ENCODE measurements at places on chromosomes 6 and 20.

DNA sequence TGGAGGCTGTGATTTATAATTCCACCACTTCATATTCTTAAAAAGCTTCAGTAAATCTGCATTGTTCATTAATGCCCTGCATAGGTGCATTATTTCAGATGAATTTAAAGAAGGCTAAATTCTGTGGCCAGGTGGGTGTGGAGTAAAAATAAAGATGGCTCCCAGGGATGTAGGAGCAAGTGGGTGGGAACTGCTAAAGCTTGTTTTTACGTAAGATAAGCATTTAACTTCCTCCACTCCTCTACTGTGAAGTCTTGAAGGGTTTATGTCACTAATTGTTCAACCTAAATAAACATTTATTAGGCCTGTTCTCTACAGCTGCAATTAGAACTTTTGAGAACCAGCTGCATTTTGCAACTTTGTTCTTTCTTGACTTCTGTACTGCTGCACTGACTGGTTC is 6.8 kb upstream of the SLC35B3 start:
- DNase-seq, result no peak

DNA sequence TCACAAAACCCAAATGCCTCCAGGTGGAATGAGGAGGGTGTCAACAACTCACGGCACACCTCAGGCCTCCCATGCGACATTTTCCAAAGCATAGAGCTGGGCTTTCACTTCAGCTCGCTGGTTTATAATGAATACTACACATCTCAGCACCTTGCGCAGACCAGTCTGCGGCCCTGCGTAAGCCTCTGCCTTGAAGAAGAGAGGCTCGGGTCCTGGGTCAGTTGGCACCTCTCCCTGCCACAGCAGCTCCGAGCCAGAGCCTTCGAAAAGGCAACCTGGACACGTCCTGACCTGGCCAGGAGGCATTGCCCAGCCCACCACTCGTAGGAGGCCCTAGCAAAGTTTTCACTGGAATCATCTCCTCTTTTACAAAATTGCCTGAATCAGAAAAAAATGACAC is 183.0 kb upstream of the AFDN start:
- DNase-seq, result no peak

DNA sequence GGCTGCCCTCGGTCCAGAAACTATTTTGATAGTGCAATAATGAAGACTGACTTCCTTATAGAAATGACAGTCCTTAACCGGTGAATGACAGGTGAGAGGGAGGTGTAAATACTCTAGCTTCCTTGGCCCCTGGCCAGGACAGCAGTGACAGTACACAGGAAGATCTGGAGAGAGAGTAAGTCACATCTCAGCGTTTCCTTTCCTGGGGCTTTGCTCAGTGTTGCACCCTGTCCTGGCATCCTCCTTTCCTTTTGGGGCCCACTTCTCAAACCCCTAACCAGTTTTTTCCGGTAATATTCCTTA is 336.9 kb downstream of the CD83 start:
- no peak for DNase-seq

GRCh38 chr6:26088344-26088743 is 1.1 kb downstream of the HFE start:
- DNase-seq, result no peak

GRCh38 chr6:62480544-62480943 is 194.5 kb upstream of the KHDRBS2 start:
- DNase-seq, result no peak

GRCh38 chr20:17646961-17647301 is 35.1 kb downstream of the RRBP1 start:
- no peak for DNase-seq

DNA sequence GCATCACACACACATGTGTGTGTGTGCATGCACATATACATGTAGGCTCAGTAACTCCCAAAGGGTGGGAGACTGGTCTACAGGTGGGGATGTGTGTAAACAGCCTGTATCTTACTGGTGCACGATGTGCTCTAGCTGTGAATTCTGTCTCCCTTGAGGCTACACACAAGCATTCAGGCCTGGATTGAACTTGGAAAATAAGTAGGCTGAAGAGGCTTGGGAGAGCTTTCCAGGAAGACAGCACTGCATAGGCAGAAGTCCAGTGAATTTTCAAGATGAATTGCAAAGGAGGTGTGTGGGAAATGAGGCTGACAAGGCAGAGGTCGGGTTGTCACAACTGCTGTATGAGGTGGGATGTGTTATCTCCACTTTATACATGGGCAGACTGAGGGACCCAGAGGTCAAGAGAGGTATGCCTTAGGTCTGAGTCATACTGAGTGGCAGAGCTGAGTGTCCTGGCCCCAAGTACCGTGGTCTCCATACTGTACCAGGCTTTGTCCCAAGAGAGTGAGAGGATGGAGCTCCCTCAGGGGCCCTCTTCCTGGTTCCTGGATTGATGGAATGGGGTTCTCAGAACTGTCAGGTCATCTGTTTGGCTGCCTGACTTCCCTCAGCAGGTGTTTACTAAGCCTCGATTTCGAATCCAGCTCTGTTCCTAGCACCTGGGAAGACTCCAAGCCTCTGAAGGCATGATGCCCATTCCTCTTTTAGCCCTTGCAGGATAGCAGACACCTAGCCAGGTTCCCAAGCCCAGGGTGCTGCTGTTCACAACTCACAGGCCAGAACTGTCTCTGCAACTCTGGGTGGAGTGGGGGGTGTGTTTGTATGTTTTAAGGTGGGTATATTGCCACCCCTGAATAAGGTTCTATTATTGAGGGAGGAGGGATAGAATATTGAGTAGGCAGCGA is 14.4 kb downstream of the SNPH start:
- DNase-seq, result peak; percentile 41

DNA sequence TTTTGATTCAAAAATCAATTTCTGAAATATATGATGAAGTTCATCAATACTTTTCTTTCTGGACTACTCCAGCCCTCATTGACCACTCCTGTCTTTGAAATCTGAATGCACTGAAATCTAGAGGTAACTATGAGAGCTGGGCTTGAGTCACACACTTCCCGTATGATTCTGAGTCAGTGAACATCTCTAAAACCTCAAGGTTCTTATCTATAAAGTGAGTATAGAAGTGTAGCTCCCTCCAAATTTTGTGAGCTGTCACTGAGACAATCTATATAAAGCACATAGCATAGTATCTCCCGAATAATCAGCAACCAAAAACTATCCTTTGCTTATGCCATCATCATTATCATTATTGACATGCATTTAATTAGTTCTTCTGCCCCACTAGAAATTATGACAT is 182.4 kb downstream of the TSHZ2 start:
- no peak for DNase-seq

DNA sequence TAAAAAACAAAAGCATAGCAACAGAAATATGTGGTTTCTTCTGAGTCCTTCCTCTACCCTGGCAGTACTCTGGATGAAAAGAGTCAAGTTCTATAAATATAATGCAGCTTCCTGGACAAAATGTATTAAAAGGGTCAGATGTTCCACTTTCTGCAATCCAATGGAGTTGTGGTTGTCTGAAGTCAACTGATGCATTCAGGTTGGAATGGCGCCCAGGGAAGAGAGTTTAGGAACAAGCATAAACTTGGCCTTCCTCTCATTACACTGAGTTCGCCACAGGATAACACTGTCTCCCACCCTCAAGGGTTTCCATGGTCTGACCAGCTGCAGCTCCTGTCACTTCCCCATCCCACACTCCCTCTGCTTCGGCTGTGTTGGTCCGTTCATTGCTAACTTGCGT is 66.4 kb downstream of the PLEKHG1 start:
- no peak for DNase-seq

DNA sequence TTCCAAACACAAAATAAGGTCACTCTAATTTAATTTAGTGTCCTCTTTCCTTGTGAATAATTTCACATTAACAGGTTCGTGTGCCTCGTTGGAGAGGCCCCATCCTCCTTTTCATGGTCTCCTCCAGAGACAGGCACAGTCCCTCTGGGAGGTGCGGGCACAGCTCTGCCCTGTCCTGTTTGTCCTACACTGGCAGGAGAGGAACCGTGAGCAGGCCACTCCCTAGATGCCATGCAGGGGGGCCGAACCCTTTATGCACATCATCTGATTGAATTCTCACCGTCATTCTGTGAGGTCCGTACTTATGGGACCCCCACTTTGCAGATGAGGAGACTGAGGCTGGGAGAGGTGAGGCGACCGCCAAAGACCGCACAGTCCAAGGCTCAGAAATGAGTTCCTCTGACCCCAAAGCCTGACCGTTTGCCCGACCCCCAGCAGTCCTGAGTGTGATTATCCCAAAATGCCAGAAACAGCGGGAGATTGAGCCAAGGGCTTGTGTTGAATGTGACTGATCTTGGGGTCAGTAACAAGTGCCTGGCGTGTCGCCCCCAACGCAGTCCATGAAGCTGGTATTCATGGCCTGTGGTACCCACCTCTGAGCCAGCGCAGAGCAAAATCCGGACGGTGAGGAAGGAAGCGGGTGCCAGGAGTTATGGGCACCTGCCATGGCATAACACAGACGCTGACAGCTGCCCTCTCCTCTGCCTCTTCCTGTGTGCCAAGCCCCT is 43.5 kb downstream of the PMEPA1 start:
- DNase-seq, result no peak

DNA sequence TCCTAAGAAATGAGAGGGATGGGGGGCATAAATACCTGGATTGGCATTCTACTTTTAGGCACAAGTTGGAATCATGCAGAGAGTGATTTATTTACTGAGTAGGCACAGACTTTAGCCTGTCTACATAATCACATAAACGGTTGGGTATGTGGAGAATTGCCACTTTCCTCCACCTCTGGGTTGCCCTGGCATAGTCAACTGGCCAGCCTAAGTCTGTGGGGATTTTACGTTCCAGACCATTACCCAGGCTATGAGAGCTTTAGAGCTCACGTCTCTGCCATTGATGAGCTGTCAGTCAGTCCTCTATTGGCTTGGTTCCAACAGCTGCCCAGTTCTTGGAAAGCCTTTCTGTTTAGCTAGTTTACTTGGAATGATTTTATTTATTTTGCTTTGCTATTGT is 5.0 kb upstream of the BHLHE23 start:
- no peak for DNase-seq

GRCh38 chr6:8736156-8736895 is 301.0 kb upstream of the SLC35B3 start:
- DNase-seq, result no peak

DNA sequence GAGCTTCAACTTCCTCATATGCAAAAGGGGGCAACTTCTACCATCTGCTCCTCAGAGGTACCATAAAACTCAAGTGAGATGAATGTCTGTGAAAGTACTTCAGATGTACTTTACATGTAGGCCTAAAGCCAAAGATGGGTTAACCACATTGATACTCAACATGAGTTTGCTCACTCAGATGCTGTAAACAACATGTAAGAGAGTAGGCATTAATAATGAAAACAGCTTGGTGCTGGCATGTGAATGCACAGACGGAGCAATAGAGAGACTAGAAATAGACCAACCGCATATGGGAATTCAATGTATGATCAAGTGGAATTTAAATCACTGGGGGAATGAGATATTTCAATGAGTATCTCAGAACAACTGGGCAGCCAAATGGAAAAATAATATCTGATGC is 143.8 kb upstream of the CDYL start:
- no peak for DNase-seq

DNA sequence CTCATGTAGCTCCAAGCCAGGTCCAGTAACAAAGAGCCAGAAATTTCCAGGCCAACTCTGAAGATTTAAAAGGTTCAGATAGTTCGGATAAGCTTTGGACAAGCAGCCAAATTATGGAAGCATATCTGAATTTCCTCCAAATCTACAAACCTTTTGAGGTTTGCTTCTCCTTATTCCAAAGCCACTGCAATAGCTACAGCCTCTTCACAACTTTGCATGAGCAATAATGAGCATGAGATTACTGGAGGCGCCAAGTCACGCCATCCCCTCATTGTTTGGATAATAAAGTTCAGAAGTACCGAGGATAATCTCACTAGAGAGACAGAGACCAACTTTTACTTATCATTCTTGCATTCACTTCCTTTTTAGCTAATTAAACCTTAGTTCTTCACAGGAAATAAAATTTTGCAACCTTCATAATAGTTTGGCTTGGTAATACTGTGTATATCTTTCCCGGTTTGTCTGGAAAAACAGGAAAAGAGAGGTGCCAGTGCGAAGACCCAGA is 329.6 kb upstream of the RSPO3 start:
- no peak for DNase-seq

GRCh38 chr6:56977192-56977591 is 22.3 kb downstream of the BEND6 start:
- DNase-seq, result no peak

GRCh38 chr20:38894091-38894847 is 31.9 kb upstream of the FAM83D start:
- DNase-seq, result no peak

DNA sequence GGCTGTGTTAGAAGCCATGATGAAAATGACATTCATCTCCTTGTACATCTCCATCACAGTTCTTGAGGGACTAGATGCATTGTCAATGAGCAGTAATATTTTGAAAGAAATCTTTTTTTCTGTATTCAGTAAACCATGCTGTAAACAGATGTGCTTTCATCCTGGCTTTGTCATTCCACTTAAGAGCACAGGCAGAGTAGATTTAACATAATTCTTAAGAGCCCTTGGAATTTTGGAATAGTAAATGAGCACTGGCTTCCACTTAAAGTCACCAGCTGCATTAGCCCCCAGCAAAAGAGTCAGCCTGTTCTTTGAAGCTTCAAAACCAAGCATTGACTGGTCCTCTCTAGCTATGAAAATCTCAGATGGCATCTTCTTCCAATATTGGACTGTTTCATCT is 197.8 kb upstream of the HDDC2 start:
- no peak for DNase-seq

GRCh38 chr20:62739067-62739466 is 30.4 kb downstream of the NTSR1 start:
- DNase-seq, result no peak

- no peak for DNase-seq
These were observed 39.4 kb upstream of the MAFB start for GRCh38 chr20:40728470-40728869.
